ENCODE measurements at places on chromosomes 12 and 14.
A peak's percentile ranks its signal among the peaks of the same experiment; 100 is the strongest.

- peak; percentile 59 for DNase-seq
These were observed 234.7 kb downstream of the CCDC91 start for GRCh38 chr12:28424965-28425364.

GRCh38 chr14:74824997-74825396 is 50.9 kb downstream of the PROX2 start:
- no peak for DNase-seq

GRCh38 chr14:78245238-78245637 is 75.1 kb downstream of the NRXN3 start:
- DNase-seq: no peak

DNA sequence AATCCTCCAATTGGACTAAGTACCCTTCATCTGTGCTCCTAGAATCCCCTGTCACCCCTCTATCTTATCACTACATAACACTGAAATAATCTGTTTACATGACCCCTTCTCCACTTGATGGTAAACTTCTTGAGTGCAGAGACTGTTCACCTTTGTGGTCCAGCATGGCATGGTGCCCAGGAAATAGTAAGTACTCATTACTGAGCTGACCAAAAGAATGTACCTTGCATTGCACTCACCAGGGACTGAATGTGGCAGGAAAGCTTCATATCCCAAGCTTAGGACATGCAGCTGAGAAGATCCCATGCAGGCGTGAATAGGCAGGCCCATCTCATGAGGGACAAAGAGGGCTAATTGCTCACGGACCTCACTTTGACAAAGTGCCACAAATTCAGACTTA is 1.4 kb upstream of the GARIN2 start:
- DNase-seq: peak; percentile 90

- no peak for DNase-seq
These were observed 106.1 kb upstream of the FSCB start for GRCh38 chr14:44613061-44613712.

DNA sequence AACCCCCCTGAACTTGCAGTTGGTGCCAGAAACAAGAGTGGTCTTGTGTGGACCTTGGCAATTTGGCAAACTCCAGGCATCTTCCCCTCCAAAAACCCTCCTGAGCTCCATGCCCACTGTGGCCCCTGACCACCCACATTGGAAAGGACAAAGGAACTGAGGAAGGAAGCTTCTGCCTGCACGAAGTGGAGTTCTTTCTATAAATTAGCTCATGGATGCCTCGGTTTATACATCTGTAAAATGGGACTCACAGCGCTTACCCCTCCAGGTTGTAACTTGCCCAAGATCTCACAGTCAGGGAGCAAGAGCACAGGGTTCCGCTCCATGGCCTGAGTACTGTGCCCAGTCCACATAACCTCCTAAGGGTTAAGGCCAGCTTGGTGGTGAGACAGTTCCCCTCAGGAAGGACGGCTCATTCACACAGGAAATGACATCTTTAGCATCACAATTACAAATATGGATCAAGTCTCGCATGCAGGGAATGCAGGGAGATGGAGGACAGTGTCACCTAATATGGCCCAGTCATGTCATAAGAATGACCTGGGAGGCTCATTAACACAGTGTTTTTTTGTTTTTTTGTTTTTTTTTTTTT is 66.6 kb downstream of the CLMN start:
- DNase-seq: no peak

DNA sequence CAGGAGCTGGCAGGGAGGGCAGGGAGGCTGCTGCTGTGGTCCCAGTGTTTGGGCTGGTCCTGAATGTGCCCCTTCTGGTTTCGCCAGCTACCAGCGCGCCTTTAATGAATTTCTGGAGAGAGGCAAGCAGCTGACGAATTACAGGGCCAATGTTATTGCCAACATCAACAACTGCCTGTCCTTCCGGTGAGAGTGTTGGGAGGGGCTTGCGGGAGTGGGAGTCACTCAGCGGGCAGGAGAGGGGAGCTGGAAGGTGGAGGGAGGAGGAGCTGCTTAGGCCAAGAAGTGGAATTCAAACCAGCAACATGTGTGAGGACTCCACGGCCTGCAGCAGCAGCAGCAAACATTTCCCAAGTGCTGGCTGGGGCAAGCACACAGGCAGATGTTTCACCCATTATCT is 7.7 kb downstream of the TNFAIP2 start:
- peak; percentile 85 for DNase-seq

DNA sequence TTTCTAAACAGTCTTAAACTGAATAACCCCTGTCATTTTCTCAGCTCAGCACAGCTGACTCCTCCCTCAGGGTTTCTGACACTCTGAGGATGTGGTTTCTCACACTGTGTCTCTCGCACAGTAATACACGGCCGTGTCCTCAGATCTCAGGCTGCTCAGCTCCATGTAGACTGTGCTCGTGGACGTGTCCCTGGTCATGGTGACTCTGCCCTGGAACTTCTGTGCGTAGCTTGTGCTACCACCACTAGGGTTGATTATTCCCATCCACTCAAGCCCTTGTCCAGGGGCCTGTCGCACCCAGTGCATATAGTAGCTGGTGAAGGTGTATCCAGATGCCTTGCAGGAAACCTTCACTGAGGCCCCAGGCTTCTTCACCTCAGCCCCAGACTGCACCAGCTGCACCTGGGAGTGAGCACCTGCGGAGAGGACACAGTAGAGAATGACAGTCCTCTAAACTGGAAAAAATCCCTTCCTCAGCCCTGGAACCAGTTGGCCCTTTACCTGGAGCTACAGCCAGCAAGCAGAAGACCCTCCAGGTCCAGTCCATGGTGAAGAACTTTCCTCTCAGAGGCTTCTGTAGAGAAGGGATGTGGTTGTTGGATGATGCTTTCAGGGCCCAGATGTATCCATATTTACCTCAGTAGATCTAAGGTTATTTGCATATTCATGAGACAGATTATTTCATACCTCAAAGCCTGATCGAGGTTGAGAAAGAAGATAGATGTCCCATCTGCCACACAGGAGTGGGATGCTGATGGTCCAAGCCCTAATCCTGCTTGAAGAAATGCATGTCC is 984.8 kb downstream of the TMEM121 start:
- DNase-seq: no peak

DNA sequence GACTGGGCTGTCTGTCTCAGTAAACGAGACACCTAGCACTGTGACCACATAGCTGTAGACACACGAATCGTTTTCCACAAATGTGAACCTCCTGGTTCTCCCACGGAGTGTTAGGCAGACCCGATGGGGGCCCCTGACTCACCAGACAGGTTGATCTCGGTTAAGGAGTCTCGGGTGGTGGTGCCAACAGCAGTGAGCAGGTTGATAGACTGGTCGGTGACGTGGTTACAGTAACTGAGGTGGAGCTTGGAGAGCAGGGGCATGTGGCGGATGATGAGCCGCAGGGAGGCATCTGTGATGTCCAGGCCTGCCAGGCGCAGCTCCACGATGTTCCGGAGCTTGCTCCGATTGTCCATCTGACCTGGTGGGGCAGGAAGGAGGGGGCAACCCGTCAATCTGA is 39.8 kb downstream of the RNF34 start:
- DNase-seq: no peak

GRCh38 chr12:42486407-42486806 is 103.1 kb downstream of the PRICKLE1 start:
- DNase-seq: no peak

GRCh38 chr12:8855891-8856290 is 33.5 kb downstream of the A2ML1 start:
- DNase-seq: no peak

GRCh38 chr12:75661908-75662307 is 150.5 kb upstream of the KRR1 start:
- DNase-seq: peak; percentile 30

DNA sequence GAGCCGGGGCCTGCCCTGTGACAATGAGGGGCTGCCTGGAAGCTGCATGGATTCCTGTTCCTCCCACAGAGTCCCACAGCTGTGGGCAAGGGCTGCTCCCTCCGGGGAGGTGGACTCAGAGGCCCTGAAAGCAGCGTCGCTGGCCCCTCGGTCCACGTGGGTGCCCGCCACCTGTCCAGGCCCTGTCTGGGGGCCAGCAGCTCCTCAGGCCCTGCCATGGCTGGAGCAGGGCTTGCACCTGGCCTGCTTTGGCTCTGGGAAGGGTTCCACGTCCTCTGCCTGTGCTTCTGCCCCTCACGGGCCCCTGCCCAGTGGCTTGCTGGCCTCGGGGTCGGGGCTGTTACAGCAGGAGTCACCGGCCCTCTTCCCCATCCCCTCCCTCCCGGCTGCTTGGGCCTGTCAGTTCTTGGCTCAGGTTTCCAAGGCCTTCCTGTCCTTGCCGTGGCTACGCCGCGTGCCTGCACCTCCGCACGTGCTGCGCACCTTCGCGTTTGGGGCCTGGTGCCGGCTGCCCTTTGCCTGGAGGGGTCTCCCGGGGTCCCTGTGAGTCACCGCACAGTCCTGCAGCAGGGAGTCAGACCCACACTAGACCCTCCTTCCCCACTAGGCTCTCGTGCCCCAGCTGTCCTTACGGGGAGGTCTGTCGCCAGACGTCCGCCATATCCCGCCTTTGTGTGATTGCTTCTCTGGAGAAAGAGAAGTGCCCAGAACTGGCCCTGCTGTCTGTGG is 5.8 kb downstream of the FBRSL1 start:
- no peak for DNase-seq
